Stimulated activated naive CD8-positive, alpha-beta T cell treated with anti-CD3 and anti-CD28 coated beads, Interleukin-15, Interleukin-2, amounts not matched to agents 100 U/mL and 50 U/mL, for 24 hours (primary cell): ENCODE measurements at places on chromosomes 1 and 21.

DNA sequence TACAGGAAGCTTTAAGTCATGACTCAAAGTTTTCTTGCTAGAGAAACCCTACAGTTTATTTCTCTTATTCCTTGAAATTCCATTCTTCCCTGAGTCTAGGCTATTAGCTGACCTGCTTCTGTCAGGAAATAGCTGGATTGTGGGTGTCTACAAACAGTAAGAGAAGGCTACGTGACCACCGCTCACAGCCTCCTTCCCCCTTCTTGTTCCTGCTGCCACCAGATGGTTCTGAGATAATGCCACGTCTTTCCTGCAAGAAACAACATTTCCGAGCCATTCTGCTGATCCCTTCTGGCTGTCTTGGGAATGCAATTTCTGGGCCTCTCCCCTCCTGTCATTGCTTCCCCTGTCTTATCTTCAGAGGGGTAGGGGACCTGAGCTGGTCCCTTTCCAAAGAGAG lies 128.9 kb upstream of the SGIP1 start:
- no peak for DNase-seq

DNA sequence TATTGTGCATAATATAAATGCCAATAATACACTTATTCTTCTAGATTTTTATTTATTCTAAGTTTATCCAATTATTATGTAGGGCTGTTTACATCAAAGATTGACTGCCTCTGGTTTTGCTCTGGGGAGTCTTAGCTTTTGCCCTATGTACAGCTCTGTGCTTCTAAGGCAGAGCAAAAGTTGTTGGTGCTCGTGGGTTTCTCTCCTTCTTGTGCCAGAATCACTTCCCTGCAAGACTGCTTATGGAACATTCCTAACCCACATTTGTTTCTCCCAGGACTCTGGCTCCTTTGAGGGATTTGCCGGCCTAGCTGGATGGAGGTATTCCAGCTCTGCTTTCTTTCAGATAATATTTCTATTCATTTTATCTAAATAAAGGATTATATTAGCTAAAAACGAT lies 849.1 kb downstream of the USP25 start:
- no peak for DNase-seq

GRCh38 chr1:62937634-62938296 lies 153.8 kb downstream of the ATG4C start:
- DNase-seq: no peak

DNA sequence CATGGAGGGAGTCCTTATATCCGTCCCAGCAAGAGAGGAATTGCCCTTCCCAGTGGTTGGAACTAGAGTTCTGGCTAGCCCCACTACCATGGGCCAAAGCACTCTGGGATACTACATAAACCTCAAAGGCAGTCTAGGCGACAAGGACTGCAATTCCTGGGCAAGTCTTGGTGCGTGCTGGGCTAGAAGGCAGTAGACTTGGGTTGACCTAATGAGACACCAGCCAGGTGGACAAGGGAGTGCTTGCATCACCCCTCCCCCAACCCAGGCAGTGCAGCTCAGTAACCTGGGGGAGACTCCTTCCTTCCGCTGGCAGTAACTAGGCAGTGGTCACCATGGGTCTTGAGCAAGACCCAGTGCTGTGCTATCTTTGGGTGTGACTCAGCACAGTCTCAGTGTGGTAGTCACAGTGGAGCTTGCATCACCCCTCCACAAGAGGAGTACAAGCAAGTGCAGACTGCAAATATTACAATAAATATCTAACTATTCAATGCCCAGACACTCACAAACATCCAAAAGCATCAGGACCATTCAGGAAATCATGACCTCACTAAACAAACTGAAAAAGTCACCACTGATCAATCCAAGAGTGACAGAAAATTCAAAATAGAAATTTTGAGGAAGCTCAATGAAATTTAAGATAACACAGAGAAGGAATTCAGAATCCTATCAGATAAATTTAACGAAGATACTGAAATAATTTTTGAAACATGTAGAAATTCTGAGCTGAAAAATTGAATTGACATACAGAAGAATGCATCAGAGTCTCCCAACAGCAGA lies 84.7 kb upstream of the LYPLAL1 start:
- DNase-seq: no peak

DNA sequence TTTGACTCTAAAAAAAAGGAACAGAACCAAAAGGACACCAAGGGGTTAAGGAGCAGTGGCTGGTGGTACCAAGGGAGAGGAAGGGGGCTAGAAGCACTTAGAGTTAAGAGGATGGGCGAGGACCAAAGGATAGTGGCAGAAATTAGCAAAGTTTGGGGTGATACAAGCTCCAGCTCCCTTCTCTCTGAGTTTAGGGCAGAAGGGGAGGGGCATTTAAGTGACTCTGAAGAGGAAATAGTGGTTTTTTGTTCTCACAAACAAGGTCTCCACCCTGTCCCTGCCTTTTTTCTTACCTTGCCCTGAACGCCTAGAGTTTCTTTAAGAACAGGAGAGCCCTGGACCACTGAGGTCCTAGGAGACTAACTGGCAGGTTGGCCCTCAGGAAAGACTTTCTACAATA lies 3.3 kb downstream of the CDC42SE1 start:
- no peak for DNase-seq

- DNase-seq: peak; percentile 9
Measured at GRCh38 chr1:181317261-181317930, 165.9 kb upstream of the CACNA1E start.

GRCh38 chr1:4379451-4380175 lies 274.8 kb upstream of the AJAP1 start:
- no peak for DNase-seq

DNA sequence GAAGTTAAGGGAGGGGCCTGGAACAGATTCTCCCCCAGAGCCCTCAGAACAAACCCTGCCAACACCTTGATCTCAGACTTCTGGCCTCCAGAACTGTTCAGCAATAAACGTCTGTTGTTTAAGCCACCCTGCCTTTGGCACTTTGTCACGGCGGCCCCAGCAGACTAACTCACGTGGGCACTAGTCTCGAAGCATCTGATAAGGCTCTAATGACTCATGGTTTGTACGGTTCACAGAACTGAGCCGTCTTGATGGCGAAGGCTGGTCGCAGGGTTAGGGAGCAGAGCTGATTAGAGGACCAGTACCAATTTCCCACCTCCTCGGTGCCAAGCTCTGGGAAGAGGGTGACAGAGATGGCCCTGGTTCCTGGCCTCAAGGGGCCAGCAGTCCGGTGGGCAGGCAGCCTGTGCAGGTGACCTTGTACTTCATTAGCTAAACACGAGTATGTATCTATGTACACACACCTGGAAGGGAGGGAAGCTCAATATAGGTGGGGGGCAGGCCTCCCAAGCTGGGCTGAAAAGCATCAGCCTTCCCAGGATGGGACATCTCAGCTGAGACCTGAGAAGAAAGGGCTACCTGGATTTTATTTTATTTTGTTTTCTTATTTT lies 112.8 kb downstream of the MRPS6 start:
- DNase-seq: no peak

DNA sequence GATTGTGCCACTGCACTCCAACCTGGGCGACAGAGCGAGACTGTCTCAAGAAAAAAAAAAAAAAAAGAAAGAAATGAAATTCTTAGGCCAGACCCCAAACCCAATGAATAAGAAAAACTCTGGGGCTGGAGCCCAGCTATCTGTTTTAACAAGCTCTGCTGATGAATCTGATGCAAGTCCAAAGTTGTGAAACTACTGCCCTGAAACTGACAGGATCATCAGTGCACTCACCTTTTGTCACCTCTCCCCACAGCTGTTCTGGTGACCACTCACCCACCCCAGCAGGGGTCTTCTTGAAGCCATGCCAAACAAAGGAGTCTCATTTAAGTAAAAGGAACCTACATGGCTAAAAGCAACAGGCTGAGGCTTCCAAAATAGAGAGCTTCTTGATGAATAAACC lies 8.4 kb downstream of the PABPC4 start:
- no peak for DNase-seq

- no peak for DNase-seq
Measured at GRCh38 chr1:185490924-185491323, 173.9 kb upstream of the IVNS1ABP start.

- DNase-seq: no peak
Measured at GRCh38 chr1:50110656-50111055, 1.9 kb downstream of the ELAVL4 start.

- no peak for DNase-seq
Measured at GRCh38 chr1:36941316-36941978, 92.9 kb downstream of the GRIK3 start.

DNA sequence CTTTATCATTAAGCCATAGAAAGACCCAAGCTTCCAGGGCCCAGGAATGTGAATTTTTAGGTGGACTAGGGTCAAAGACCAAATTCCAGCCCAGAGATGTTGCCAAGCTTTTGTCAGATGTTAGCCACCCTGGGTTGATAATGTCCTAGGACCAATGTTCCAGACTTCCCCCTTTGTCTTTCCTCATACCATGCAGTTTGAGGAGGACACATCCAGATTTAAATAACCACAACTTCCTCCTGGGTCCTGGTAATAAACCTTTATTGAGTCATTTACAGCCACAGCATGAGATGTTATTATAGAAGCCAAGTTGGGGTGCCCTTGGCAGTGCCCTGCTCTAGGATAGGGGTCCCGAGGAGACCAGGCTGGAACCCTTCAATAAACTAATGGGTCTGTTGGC lies 5.9 kb downstream of the TNR start:
- DNase-seq: no peak

DNA sequence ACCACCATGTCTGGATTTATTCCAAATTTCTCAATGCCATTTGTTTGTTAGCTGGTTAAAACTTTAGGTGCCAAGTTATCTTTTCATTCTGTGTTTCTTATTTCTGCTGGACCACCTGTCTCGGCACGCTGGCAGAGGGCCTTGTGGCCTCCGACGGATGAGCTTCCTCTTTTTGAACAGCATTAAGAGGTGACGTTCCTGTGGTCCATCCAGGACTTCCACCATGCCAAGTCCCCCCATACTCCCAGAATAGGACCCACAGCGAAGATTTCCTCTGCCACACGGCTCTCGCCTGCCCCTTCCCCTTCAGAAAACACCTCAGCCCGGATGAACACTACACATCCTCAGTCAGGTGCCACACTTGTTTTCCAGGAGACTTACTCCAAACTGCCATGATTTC lies 73.8 kb downstream of the NTPCR start:
- no peak for DNase-seq

DNA sequence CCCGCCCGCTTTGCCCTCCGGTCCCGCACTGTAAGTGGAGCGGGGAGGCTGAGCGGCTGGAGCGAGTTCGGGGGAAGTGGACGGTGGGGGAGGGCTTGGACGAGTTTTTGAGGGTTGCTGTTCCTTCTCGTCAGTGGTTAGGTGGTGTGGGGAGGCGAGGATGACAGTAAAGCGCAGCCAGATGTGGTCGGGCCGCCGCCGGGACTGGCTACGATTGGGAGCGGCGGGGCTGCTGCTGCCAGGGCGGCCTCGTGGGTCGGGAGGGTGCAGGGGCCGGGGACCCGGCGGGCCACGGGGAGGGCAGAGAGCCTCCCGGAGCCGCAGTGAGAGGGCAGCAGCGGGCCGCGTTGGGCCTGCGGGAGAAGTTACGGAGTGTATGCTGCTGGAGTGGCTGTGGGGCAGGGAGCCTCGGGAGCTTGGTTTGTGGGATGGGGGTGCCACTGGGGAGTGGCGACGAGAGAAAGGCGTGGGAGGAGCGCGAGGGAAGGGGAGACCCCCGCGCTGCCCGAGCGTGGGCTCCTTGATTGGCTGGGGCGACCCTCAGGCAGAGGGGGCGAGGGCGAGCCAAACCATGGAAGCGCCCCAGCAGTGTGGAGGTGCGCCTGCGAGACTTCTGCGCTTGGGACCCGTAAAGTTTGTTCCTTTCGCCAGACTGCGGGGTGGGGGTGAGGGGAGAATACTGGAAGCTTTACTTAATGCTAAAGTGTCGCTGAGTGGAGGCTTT lies 2.1 kb downstream of the ADGRL2 start:
- no peak for DNase-seq

- no peak for DNase-seq
Measured at GRCh38 chr1:178393370-178393769, 103.4 kb downstream of the CLEC20A start.

GRCh38 chr1:6683434-6683833 lies 18.2 kb downstream of the DNAJC11 start:
- DNase-seq: no peak

DNA sequence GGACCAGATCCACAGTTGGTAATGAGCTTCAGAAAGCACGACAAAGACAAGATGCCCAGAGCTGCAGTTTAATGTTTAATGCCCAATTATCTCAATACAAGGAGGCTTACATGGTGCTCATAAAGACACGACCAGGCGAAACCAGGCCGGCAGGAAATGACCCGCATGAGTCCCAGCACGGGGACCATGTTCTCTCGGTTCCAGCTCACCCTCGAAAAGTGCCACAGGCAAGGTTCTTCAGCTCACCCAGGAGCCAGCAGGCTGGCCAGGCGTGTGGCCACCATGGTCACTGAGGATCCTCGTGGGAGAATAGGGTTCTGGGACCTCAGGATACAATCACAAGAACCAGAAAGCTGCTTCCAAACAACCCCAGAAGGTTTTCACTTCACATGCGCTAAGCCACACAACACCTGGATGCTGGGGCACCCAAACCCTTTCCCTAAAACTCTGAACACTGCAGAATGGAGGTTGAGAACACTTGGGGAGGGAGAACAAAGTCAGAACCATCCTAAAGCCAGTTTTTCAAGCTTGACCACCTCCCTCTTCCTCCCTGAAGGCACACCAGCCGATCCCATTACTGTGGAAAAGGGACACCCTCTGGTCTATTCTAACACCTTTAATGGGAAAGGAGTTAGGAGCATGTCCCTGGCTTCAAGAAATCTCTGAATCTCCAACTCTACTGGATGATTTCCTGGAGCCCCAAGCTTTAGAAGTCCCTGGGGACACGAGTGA lies 22.6 kb upstream of the ASAP3 start:
- DNase-seq: no peak

DNA sequence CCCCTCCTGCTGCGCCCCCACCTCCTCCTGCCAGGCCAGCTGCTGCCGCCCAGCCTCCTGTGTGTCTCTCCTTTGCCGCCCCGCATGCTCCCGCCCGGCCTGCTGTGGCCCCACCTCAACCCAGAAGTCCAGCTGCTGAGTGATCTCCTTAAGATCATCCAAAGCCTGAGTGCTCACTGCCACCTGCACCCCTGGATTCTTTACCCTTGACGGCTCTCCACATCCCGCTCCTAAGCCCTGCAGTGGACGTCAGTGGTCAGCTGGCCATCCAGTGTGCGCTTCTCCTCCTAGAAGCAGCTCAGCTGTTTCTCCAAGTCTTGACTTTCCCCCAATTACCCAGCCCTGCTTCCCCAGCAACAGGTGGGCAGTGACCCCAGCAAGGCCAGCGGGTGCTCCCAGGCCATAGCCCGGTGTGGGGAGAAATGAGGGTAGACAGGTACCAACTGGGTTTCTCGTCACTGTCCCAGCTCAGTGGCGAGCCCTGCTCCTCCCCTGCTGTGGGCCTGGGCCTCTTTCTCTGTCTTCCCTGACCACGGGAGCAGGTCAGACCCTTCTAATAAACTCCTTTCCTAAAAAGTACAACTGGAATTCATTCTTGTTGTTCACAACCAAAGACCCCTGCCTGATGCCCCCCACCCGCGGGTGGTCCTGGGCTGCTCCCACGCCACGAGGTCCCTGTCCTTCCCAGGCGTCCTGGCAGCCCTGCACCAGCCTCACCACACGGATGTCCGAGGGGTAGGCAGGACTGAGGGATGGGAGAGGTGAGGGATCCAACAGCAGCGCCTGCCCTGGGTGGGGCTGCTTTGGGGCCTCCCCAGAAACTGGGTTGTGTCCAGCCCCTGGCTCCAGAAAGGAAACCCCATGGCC lies 1.4 kb downstream of the KRTAP10-7 start:
- no peak for DNase-seq
